ENCODE measurements at places on chromosomes 12 and 14.
A peak's percentile ranks its signal among the peaks of the same experiment; 100 is the strongest.

GRCh38 chr14:102545461-102546265, 36.1 kb upstream of the ANKRD9 start:
- peak; percentile 26 for DNase-seq

DNA sequence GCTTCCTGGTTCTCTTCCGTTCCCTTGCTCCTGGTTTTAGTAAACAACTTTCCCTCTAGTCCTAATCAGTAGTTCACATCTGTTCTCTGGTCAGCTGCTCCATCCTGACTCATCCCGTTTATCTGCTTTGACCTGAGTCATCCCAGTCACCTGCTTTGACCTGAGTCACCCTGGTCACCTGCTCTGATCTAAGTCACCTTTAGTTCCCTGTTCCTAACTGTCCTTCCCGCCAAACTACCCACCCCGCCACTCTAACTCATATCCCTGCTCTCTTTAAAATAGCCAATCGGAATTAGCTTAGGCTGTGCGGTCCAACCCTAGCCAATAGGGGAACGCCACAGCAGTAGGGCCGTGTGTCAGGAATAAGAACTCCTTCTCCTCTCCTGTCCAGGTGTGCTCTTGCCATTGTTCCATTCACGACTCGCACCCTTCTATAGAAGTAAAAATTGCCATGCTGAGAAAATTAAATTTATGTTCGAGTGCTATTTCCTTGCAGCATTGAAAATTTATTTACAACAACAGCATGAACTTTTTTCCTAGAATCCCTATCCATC, 3.1 kb upstream of the ANKRD33 start:
- DNase-seq = no peak

DNA sequence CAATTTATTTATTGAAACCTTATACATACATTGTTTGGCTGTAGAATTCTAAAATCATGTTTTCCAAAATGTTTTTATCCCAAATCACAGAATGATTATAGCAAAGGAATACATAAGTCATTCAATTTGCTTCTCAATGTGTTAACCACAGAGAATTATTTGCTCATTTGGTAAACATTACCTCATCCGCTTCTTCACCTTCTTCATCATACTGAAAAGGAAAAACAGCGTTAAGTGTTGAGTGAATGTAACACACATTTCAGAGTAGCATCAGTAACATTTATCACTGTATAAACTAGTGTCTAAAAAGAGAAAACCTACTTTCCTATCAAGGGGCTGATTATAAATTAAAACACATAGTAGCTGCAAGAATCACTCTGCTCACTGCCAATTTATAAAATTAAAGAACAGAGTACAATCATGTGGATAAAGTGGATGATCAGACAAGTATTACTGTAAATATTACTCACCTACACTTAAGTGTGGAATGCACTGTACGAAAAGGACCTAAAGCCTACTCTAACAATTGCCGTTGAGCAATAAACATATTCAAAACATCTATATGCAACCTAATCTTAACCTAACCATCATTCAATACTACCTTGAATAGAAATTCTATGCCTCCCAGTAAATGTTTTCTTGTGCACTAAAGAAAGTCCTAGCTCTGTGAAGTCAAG, 18.1 kb upstream of the PHLDA1 start:
- DNase-seq = no peak

DNA sequence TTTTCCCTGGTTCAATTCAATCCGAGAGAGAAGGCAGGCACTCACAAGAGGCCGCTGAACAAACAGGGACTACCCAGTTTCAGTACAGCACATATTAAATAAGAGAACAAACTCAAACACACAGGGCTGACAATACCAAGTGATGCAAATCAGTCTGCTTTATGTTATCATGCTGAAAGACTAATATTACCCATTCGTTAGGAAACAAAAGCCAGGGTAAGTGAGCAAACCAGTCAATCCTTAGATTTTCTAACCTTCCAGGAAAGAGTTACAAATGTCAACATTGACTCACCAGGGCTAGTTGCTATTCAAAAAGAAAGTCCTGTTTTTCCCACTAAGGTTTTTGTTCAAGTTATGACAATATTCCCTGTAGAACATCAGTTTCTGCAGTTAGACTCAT, 246.2 kb downstream of the C12orf42 start:
- DNase-seq = no peak

DNA sequence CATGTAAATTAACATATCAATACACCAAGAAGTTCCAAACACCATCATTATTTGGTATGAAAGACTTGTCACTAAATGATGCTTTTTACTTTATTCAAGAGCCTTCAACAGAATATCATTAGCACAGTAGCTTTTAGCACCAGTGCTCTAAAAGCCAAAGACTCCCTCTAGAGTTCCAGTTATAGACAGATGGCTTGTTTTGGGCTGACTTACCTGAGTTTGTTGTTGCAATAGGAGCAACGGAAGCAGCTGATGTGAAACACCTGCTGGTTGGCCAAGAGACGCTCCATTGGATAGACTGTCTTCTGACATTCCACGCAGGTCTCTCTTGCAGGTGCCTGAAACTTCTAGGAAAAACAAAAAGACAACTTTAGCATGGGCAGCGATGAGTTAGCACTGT, 14.5 kb upstream of the CERS5 start:
- DNase-seq = no peak
